ENCODE measurements at places on chromosomes 12 and 14. TPM values are rescaled to one million over a fixed set of nuclear protein-coding genes. Genes with fewer than 3 reads are reported as not detected.

TESPA1 gene
- polyA plus RNA-seq, result 0.26 TPM

GYS2 gene
- not detected for polyA plus RNA-seq

FGD6 gene
- polyA plus RNA-seq, result 0.95 TPM

ITGB7 gene
- polyA plus RNA-seq, result 1.4 TPM

TMPRSS12 gene
- not detected for polyA plus RNA-seq

MGP gene
- 16,848 TPM for polyA plus RNA-seq

NTF3 gene
- polyA plus RNA-seq, result 7.5 TPM

All from aorta (tissue), 5 donors.